Non-pigmented ciliary epithelial cell (primary cell): ENCODE measurements at places on chromosomes 5 and 9.

DNA sequence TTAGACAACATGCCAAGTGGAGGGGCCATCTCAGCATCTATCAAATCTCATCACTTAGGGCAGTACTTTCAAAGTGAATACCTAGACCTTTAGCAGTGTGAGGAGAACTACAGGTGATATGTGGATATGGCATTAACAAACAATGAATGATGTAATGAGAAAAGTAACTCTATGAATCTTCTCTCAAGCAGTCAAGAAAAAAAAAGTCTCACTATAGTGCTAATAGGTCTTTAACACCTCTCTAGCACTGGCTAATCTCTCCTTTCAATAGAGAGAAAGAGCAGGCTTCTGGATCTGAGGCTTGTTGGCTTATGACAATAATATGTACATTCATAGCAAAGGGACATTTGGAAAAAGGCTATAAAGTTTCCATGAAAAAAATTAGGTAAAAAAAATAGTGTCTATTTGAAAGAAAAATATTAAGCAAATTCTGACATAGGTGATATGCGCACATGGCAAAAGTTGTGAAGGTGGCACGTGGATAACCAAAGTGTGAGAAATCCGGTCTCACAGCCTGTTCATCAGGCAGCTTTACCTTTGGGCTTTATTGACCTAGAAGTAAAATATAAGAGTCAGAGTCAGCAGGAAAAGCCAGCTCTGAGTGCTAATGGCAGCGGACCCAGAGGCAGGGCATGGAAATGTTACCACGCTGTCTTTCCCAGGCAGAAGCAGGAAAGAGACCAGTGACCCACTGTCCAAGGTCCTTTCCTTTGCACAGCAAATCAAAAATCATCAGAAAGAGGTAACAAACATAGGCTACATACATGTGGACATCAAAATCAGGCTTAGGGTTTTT is 203.4 kb downstream of the EFNA5 start:
- DNase-seq, result no peak

DNA sequence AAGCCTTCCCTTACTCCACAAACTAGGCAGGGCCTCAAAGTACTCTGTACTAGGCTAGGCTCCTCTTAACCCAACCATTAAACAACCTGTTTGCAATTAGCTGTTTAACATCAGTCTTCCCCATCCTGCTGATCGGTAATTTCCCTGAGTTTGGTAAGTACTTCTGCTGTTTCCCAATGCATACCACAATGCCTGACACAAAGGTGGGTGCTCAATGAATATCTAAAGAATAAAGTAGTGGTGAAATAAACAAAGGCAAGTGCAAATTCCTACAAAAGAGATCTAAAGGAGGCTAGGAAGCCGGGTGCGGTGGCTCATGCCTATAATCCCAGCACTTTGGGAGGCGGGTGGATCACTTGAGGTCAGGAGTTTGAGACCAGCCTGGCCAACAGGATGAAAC is 25.0 kb downstream of the FBXW2 start:
- no peak for DNase-seq

GRCh38 chr5:165579911-165580310 is 2074.5 kb downstream of the MAT2B start:
- no peak for DNase-seq

GRCh38 chr5:97338729-97339128 is 155.7 kb upstream of the RIOK2 start:
- no peak for DNase-seq

DNA sequence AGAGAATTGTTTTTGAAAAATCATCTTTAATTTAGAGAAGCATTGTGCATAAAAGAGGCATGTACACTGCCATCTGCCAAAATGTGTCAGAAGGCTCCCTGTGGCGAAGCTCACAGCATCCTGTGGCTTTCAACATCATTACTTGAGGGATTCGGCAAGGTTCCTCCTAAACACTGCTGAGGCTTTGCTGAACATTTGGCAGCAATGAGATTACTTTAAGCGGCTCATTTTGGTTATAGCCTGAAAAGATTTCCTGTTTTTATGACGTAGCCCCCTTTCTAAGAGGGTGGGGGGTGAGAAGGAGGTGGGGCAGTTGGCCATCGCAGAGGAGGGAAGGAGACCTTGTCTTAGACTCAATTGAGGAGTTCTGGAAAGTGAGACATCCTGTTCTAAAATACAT is 469.4 kb downstream of the RASEF start:
- no peak for DNase-seq

DNA sequence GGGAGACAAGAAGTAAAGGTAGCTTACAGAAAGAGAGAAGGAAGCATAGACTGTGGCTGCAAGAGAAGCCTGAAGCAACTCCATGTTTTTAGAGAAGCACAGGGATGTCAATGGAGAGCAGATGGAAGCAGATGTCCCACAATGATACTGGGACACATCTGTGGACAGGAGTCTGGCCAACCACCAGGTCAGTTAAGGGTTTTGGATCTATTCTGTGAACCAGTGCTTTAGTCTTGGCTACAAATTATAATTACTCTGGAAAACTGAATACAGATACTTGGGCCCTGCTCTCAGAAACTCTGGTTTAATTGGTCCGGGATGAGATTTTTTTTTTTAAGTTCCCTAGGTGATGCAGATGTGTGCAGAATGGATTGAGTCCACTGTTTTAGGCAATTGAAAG is 592.8 kb downstream of the CSNK1G3 start:
- no peak for DNase-seq

DNA sequence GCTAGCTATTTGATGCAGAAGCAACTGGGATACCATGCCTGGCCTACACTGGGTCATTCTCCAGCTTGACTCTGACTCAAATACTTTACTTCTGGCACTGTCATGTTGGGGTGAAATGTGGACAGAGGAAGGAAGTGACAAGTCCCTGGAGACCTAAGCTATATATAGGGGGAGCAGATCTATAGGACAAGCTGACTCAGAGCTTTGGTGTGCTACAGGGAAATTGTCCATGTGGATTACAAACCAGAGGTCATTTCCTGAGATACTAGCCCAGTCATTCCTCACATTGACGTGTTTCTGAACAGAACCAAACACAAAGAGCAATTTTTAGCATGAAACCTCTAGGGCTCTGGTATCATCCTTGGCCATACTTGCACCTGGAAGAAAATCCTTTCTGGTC is 531.6 kb upstream of the CLINT1 start:
- DNase-seq, result peak; percentile 41

- DNase-seq, result no peak
Measured at GRCh38 chr5:3510642-3511417, 84.8 kb upstream of the IRX1 start.

DNA sequence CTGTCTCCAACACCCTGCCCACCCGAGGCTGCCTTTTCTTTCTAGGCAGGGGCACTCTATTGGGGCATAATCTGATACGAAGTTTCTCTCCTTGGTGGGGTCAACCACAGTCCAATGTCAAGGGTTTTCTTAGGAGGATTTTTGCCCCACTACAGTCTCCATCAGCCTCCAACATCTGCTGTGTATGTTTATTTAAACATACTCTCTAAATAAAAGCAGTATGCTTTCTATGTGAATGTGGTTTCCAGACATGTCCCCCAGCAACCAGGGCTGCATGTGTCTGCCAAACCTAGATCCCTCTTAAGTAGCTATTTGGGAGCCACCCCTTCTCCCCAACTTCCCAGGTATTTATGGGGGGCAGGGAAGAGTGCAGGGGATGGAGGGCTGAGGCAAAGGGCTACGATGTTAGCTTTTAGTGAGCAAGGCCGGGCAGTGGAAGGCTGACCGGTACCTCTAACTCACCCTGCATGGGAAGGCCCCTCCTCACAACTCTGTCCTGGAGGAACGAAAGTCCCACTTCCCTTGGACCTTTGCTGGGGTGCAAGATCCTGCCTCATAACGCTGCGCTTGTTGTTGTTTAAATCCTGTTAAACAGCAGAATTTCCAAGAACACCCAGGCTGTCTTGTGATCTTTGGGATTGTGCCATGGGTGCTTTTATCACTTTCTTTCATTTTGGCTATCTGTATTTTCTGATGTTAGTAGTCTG is 75.4 kb downstream of the NREP start:
- no peak for DNase-seq

DNA sequence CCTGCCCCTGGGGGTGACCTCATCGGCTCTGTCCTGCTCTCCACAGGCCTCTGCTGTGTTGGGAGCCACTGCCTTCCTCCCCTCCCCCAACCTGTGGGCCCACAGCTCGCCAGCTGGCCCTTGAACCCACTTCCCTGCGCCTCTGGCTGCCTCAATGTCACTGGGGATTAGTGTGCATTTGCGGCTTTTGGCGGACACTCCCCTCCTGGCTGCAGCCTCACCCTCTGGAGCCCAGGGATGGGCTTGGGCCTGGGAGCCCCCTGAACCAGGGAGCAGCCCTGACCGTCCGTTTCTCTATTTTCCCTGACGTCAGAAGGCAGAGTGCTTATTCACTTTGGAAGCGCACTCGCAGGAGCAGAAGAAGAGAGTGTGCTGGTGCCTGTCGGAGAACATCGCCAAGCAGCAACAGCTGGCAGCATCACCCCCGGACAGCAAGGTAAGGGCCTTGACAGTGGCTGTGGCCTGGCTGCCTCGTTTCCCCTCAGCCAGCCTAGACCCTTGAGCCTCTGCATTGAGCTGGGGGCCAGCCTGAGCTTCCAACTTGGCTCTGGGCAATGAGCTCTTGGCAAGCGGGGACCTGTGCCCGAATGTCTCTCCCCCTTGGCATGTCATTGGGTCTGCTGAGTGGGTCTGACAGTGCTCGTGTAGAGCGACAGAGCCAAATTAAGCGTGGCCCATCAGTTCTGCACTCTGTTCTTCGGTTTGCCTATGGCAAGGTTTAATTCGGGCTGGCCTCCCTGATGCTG is 73.1 kb downstream of the RGS3 start:
- no peak for DNase-seq

GRCh38 chr5:80654054-80654390 is 430 bp upstream of the MSH3 start:
- DNase-seq, result no peak

- DNase-seq, result peak; percentile 4
Measured at GRCh38 chr5:106637275-106637674, 1033.5 kb downstream of the EFNA5 start.

DNA sequence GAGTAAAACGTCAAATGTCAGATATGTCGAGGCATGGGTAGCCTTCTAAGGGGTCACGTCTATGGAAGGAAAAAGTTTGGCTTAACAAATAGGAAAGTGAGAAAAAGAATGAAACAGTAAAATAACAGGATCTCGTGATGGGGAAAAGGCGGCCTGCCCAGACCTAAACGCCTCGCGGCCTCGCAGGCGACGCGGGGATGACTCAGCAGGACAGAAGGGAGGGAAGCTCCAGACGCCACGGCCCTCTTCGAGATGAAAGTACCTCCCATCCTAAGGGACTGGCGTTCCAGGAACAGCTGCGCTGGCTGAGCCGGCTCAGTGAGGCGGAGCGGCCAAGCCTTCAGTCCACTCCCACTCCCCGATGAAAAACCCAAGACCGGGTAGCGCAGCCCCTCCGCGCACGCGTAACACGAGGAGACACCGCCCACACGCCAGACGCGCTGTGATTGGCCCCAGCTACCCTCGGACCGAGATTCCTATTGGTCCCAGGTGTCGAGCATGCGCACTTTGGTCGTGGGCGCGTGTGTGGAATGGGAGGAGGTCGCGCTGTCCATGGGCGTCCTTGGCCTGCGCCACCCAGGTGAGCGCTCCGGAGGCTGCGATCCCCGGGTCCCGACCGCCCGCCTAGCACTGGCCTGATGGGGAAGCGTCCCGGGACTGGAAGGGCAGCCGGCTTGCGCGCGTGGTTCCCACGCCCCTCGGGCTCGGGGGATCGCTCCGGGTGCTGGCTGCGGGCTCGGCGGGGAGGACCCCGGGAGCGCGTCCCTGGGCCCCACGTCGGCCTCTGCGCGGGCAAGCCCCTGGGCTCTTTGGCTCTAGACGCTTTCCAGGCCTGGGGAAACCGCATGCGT is 588.5 kb downstream of the MTRR start:
- DNase-seq, result peak; percentile 96

- no peak for DNase-seq
Measured at GRCh38 chr9:132031467-132032237, 48.0 kb downstream of the MED27 start.

GRCh38 chr5:94632024-94632423 is 13.6 kb downstream of the SLF1 start:
- no peak for DNase-seq

DNA sequence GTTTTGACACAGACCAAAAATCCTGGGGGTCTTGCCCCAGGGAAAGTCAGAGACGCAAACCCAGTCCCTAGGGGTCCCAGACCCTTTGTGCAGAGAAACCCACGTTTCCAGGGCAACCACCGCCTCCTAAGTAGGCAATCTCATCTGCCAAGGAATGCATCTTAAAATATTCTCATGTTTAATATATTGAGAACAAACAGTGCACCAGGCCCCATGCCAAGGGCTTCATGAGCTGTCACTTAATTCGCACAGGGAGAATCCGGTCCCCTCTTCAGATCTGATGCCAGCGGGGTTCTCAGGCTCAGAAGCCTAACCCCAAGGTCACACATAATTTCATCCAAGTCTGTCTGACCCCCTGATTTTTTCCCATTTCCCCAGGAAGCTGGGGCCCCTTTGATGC is 28.8 kb downstream of the CPLX2 start:
- DNase-seq, result no peak

- DNase-seq, result no peak
Measured at GRCh38 chr9:120915854-120916470, 10.6 kb downstream of the TRAF1 start.

DNA sequence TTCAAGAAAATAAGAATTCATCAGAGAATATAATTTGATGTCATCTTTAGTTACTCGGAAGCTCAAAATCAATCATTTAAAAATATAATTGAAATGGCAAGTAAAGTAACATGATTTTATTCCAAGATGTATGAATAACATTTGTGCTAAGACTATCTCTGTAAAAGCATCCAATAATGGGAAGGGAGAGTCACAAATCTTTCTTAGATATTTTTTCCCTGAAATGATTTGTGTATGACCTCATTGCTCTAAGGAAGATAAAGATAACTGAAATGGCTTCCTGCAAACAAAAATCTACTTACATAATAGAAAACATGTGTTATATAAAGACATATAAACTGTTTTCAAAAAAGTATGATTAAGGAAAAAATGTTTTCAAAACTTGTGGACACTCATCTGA is 97.4 kb upstream of the FGF10 start:
- DNase-seq, result no peak

DNA sequence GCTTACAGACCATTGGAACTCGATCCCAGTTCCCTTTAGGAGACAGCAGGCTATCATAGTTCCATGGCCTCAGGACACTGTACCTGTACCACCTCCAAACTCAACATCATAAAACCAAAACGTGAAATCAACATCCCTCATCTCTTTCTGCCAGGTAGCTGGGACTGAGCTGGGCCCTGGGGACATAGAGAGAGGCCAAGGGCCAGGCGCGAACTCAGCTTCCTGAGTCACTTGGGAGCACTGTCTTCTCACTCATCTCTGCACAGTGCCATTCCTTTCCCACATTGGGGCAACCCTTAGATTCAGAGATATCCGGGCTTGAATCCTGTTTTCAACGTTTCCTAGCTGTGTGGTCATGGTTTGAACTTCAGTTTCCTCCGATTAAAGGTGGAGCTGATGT is 12.2 kb downstream of the DAB2IP start:
- no peak for DNase-seq

DNA sequence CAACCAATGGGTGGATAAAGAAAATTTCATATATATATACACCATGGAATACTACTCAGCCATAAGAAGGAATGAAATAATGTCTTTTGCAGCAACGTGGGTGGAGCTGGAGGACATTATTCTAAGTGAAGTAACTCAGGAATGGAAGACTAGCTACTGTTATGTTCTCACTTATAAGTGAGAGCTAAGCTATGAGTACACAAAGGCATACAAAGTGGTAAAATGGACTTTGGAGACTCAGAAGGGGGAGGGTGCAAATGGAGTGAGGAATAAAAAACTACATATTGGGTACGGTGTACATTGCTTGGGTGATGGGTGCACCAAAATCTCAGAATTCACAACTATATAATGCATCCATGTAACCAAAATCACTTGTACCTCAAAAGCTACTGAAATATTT is 67.2 kb upstream of the RUSC2 start:
- DNase-seq, result no peak
